ENCODE measurements at places on chromosomes 7 and 10. TPM values are rescaled to one million over a fixed set of nuclear protein-coding genes. Genes with fewer than 3 reads are reported as not detected.

Gene LGI1
- total RNA-seq = not detected

Gene HABP2
- total RNA-seq = not detected

Gene XRCC2
- total RNA-seq = 0.88 TPM

- no peak for DNase-seq
These were observed 78.1 kb downstream of the VSTM4 start for GRCh38 chr10:49037187-49037586.

GRCh38 chr10:91796331-91797047, 1.7 kb upstream of the TNKS2 start:
- DNase-seq = no peak

GRCh38 chr7:108051454-108051853, 48.5 kb upstream of the LAMB1 start:
- no peak for DNase-seq

GRCh38 chr7:16801111-16801542, 3.7 kb downstream of the AGR2 start:
- DNase-seq = no peak

- DNase-seq = no peak
These were observed 250.7 kb downstream of the RPS24 start for GRCh38 chr10:78284381-78284780.

- DNase-seq = no peak
These were observed 245.6 kb upstream of the FZD8 start for GRCh38 chr10:35887685-35888084.

DNA sequence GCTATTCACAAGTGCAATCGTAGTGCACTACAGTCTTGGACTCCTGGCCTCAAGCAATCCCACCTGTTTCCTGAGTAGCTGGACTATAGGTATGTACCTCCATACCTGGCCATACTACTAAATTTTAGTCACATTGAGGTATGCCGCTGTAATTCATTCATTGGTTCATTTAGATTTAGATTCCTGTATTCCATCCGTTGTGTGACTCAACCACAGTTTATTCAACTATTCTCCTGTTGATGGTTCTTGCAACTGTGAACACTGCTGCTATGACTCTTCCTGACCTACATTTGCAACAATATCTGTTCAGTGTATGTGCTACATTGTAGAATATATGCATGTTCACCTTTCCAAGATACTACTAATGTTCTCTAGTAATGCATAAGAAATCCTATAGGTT, 8.0 kb upstream of the ZCCHC24 start:
- no peak for DNase-seq

GRCh38 chr7:49772916-49773217, 571 bp upstream of the VWC2 start:
- no peak for DNase-seq

DNA sequence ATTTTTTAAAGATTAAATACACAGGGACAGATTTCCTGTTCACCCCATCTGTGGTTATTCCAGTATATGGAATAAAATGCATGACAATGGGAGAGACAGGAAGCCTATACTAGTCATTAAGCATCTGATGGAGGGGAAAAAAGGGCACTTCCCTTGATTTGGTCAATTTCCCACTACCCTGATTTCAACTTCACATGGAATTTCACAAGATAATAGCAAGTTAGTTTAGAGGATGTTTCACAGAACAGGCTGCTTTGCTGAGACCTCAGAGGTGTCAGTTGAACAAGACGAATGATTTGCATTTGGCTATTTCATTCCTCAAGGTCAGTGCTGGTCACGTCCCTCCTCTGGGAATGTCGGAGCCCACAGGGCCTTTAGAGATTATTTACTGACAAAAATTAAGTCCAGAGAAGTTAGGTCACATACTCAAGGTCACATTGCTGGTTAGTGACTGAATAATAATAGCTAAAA, 4.7 kb upstream of the ITPRIP start:
- DNase-seq = no peak

DNA sequence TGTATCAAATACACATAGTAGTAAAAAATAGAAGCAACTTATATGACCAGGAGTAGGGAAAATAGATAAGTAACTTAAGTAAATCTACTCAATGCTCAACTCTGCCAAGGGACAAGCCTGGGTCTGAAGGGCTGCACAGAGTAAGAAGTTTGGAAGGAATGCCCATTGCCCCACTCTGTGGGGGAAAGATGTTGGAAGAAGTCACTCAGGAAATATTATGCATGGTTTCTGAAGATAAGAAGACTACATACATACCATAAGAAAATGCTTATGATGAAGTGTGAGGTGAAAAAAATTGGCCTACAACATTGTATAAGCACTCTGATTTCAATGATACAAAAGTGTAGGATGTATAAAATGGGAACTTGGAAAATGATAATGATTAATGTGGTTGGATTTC, 54.0 kb downstream of the LAMB4 start:
- DNase-seq = no peak

- DNase-seq = no peak
These were observed 166.5 kb upstream of the COL1A2 start for GRCh38 chr7:94228223-94228622.

DNA sequence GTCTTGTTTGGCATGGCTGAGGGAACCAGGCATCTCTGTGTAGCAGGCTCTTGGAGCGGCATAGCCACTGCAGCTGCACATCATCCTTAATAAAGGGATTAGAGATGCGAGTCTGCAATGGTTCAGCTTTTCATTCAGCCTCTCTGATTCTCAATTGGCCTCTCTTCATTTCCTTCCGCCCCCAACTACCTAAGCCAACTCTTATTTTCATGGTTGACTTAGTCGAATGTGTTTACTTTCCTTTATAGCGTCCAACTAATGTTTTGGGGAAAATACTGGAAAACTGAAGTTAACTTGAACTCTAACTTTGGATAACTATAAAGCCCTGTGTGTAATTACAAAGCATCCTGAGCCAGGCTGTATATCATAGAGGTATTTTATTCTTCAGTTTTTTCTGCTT, 202.2 kb upstream of the KIAA1217 start:
- DNase-seq = no peak

DNA sequence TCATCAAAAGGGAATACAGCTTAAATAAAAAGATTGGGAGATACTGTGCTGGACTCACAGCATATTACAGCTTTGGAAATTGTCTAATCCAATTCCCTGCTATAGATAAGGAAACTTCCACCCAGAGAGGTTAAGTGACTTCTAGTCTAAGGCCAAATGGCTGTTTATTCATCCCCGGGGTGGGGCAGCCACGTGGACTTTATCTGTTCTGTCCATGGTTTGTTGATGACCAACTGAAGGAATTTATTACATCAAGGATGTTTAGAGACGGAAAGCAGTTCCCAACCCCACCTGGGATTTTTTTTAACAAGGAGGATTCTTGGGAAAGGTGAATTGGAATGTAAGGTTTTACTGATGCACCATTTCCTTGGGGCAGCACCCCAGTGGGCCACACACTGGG, 88.6 kb downstream of the ATXN7L1 start:
- no peak for DNase-seq

GRCh38 chr10:14904316-14904732, 25.7 kb downstream of the SUV39H2 start:
- no peak for DNase-seq

GRCh38 chr7:875476-876076, 778 bp upstream of the GET4 start:
- DNase-seq = no peak

DNA sequence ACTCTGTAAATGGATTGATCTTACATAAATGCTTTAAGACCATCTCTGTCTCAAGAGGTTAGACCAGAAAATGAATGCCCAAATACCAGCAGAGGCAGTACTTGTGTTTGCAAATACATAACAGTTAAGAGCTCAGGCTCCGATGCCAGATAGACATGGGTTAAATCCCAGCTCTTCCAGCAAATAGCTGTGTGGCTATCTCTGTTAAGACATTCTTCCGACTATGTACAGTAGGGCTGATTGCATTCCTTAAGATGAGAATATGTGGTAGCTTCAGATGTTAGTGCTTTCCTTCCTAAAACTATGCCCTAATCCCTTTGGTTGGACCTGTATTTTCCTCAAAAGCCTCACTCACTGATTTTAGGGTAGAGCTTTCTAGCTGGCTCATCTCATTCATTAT, 2.2 kb downstream of the IDE start:
- DNase-seq = no peak
